ENCODE measurements at places on chromosomes 1 and 21.
A peak's percentile ranks its signal among the peaks of the same experiment; 100 is the strongest.

- ATAC-seq = peak; percentile 55
Measured at GRCh38 chr1:239053279-239053678, 333.1 kb upstream of the CHRM3 start.

DNA sequence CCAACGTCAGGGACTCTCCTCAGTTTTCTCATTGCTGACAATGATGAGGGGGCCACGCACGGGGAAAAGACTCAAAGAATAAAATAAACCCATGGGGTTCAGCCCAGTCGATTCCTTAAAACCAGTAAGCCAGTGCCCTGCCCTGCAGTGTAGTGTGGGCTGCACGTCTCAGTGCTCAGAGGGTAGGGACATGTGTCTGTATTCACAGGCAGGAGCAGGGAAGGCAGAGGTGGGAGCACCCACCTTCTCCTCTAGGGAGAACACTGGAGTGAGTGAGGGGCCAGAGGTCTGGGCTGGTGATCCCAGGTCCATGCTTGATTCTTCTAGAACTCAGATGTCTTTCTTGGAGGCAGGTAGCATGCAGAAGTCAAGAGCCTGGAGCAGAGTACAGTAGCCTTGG lies 303.6 kb downstream of the MATN1 start:
- no peak for ATAC-seq

DNA sequence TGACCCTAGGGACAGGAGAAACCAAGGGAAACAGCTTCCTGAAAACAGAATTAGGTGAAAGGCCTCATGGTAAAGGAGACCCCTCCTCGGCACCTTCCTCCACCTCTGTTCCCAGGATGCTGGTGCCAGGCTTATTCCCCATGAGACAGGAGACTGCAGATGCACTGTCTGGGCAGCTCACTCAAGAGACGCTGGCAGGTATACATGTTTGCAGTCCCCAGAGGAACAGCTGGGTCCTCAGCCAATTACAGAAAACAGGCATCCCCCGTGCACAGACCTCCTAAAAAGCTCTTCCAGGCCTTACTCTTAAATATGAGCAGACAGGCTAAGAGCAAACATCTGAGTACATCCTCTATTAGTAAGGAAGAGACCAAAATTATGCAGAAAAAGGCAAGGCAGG lies 6.5 kb downstream of the CCSAP start:
- ATAC-seq = no peak

GRCh38 chr1:237032029-237032428 lies 10.0 kb upstream of the RYR2 start:
- ATAC-seq = no peak

DNA sequence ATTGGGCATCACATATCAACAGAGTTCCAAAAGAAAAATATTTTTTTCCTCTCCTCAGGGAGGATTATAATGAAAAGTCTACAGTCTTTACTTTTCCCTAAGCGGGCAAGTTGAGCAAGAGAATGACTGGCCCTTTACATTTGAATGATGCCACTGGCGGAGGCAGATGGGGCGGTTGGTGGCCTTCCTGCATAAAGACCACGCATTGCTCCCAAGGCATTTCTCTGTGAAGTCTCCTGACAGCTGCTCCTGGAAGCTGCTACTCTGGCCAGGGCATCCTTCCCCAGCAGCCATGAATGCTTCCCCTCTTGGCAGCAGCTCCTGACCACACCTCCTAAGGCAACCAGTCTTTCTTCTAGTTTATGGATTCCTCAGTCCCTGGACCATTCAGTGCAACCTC lies 161.1 kb upstream of the RRP15 start:
- no peak for ATAC-seq

DNA sequence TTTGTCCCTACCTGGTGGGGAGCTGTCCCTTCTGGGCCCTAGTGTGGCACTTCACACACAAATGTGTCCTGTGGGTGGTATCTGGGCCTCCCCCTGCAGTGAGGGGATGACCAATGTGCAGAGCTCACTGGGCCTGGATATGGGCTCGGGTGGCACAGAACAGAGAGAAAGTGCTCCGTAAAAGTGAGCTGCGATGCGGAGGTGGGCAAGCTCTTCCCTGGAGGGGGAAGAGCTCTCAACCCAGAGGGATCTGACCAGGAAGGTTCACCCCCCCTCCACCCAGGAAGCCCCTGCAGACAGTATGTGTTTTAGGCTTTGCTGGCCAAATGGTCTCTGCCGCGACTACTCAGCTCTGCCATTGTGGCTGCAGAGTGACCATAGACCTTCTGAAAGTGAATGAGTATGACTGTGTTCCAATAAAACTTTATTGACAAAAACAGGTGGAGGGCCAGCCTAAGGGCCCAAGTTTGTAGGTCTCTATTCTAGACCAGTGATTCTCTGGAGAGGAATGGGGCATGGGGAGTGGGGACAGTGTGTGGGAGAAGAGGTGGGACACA lies 8.6 kb upstream of the ITGB2 start:
- ATAC-seq = no peak
